ENCODE measurements at places on chromosomes 11 and 22.

DNA sequence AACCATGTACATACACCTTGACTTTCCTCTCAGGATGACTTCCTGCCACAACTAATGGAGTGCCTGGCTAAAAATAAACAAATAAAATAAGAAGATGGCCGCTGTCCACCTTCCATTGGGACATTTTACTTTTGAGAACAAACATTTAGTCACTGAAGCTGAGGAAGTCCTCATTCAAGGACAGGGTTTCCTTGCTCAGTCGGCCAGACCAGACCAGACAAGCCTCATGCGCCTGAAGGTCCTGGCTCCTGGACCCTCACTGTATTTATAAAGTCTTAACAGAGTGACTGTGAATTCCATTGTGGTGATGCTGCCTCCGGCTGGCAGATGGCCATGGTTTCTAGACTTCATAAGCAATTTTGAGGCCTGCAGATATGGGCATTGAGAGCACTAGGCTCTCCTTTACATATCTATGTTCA lies 114.5 kb downstream of the MAML2 start:
- DNase-seq = peak; percentile 90

DNA sequence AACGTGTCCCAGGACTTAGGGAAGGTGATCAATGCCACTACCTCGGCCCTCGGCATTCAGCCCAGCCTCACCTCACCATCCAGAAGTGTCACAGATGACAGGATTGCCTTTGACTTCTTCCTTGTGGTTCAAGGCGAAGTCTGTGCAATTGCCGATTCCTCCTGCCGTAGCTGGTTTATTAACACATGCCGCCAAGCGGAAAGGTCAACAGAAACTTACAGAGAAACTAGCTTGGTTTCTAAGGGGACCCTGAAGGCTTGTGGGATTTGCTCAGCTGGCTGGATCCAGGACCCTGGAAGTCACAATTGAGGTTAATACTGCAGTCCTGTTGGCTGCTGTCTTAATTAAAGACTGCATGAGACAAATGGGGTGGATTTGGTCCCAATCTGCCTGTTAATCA lies 65.6 kb downstream of the SHANK2 start:
- DNase-seq = no peak

GRCh38 chr22:25564979-25565677 lies 653 bp downstream of the GRK3 start:
- no peak for DNase-seq

GRCh38 chr11:10818594-10818993 lies 9.9 kb upstream of the EIF4G2 start:
- DNase-seq = peak; percentile 48

DNA sequence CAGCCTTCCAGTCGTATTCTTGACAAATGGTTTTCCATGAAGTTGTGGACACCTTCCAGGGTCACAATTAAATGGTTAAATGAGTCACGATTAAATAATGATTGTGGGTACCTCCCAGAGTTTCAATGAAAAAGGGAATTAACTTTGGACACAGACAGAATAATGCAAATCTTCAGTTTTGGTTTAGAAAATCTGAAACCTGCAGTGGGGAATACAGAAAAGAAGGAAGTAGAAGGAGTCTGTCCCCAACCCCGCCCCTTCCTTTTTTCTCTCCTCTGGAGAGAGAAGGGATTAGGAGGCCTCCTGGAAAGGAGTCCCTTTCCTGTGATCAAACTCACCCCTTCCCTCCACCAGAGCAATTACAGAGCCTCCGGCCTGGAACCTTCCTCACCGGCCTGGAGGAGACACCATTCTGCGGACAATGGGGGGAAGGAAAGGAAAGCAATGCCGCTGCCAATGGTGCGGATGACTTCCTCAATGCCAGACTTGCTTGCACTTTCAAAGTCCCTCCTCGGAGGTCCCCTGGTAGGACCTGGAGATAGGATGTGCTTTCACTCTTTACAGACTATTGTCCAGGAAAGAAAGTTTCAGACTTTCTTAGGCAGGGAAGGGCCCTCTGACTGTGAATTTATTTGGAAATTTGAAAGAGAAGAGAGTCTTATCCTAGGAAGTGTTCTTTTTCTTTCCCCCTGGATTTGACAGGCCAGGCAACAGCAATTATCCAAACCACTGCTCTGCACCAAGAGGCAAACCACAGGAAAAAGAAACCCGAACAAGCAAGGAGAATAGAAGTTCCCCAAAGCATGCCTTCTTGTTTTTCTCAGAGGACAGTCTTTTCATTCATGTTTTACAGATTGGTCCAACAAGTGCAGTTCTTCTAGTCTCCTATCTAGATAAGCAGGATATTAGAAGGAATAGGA lies 86.8 kb downstream of the PTPRJ start:
- DNase-seq = no peak

GRCh38 chr11:123194337-123195187 lies 486 bp downstream of the CLMP start:
- no peak for DNase-seq

DNA sequence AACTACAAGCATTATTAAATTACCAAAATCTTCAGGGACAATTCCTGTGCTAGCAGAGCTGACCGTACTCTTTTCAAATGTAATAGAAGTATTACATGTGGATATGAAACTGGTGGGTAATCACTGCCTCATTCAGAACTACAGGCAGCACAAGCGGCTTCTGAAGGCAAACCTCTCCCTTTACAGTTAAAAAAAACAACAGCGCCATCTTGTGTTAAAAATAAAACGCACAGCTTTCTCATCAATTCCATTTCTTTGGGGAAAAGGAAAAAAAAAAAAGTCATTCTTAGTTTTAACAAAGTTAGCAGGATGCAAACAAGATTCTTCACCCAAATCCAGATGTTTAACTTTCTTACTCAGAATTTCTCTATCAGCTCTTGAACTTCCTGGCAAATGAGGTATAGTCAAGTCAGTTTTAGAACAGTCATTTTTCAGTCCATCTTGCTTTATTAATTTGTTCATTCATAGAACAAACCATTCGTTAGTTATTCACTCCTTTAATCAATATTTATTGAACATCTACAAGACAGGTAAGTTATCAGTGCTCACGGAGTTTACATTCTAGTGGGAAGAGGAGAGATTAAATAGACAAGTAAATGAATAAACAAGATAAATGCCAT lies 331.8 kb upstream of the MPPED2 start:
- DNase-seq = no peak

Data from non-pigmented ciliary epithelial cell (primary cell).